ENCODE measurements at places on chromosomes 3 and 15. TPM values are rescaled to one million over a fixed set of nuclear protein-coding genes. Genes with fewer than 3 reads are reported as not detected.

- no peak for DNase-seq
Observed at GRCh38 chr15:71698742-71699141, 111.6 kb upstream of the NR2E3 start.

GRCh38 chr3:63462732-63463131, 184.6 kb downstream of the SYNPR start:
- DNase-seq: no peak

DNA sequence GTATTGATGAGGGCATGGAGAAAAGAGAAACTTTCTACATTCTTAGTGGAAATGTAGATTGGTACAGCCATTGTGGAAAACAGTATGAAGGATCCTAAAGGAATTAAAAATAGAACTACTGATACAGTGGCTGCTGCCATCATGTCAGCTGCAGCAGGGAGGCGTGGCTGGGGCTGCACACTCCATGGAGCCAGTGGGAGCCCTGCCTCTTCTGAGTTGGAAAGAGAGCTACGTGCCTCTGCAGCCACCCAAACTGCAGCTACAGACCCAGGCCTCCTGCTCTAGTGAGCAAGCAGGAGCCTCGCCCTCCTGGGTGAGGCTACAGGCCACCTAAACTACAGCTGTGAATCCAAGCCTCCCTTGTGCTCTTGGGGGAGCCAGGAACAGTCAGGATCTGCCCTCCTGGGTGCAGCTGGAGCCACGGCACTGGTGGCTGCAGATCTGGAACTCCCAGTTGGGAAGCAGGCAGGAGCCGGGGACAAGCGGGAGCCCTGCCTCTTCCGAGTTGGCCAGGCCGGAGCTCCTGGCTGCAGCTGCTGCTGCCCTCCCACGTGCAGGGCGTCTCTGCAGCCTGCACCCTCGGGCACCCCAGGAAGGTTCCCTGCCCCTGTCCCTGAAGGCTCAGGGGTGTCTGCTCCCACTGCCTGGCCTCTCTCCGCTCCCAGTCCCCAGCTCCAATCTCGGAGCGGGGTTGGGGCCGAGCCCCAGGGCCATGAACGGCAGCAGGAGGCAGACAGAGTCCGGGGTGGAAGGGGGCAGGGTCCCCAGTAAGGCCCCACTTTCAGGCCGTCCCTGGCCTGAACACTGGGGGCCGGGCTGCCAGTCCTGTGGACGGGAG, 64.5 kb downstream of the THBS1 start:
- DNase-seq: no peak

GRCh38 chr3:30688776-30689641, 82.6 kb downstream of the TGFBR2 start:
- DNase-seq: no peak

DNA sequence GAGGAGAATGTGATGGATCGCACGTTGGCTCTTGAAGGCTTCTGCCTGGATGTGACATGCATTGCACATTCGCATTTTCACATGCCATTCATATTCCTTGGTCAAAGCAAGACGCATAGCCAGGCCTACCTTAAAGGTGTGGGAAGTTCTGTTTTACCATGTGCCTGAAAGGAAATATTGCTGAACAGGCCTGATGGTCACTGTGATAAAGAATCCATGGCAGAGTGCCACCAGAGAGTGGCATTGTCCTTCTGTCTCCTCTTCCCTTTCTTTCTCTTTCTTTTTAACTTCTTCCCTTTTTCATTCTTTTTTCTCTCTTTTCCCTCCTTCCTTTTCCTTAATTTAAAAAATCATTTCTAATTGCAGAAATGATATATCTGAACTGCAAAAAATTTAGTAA, 15.9 kb upstream of the MITF start:
- DNase-seq: no peak

DNA sequence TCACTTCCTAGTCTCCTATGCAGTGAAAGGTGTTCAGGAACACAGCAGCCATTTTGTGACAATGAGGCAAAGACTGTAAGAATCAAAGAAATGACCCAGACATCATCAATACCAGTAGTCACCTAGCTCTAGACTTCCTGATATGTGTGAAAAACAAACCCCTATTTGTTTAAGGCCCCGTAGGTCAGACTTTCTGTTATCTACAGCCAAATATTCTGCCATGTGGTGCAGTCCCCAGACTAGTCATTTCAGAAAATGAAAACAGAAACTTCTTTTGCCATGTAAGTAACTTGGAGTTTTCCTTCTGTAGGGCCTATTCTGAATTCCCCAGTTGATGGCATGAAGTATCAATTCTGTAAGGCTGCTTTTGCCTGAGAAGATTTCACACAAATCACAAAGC, 181.7 kb upstream of the SNTN start:
- no peak for DNase-seq

DNA sequence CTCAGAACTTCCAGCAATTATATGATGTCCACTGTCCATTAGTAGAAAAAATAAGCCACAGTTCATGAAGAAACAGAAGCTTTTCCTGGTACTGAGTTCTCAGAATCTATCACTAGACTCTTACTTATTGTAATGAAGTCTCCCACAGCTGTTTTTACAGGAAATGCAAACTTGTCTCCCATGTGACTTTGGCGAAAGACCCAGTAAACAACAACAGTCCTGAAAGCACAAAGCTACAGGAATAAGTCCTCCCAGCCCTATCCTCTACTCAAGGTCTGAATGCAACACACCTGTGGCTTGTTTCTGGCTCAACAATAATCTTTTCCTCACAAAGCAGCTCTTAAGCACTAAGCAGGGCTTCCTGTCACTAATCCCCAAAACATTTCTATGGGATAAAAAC, 55.9 kb downstream of the EOMES start:
- DNase-seq: no peak

DNA sequence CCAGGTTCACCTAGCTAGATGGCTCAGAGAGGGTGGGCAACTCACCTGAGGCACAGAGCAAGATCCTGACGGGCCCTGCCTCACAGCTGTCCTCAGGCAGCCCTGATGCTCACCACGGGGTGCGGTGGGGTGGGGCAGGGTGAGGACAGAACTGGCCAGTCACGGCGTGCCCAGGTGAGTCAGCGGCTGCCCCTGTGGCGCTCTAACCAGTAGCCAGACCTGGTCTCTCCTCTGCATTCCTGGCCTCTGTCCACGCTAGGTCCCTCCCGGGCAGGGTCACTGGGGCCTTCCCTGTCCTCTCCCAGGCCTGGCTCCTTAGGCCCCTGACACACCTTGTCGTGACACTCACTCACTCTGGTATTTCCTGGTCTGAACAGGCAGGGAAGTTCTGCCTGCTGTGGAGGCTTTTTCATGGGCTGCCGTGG, 901 bp downstream of the ALS2CL start:
- no peak for DNase-seq

GRCh38 chr3:77786216-77786615, 746.3 kb downstream of the ROBO2 start:
- no peak for DNase-seq

DNA sequence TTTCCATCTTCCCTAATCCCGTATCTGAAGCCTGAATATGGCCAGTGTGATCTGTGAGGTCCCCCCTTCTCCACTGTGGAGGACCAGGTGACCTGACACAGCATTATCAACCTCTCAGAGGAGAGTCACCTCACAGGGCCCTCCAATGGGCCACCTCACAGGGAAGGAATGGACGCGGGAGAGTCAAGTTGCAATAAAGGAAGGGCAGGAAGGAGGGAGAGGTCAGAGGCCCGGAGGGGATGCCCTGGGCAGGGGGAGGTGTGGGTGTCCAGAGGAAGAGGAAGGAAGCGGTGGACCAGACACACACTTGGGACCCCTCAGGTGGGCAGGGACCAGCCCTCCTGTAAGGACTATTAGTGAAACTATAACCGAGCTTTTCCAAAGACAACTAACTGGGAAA, 14.6 kb upstream of the LRRC15 start:
- no peak for DNase-seq

GRCh38 chr3:43048470-43048869, 57.4 kb downstream of the POMGNT2 start:
- no peak for DNase-seq

The FAM107A gene
- 3.9 TPM for polyA plus RNA-seq

The GJD2 gene
- 0.06 TPM for polyA plus RNA-seq

The PATL2 gene
- polyA plus RNA-seq: 0.76 TPM

Measured in right renal pelvis (tissue), 4 donors.